ENCODE measurements at places on chromosomes 2 and 18.

DNA sequence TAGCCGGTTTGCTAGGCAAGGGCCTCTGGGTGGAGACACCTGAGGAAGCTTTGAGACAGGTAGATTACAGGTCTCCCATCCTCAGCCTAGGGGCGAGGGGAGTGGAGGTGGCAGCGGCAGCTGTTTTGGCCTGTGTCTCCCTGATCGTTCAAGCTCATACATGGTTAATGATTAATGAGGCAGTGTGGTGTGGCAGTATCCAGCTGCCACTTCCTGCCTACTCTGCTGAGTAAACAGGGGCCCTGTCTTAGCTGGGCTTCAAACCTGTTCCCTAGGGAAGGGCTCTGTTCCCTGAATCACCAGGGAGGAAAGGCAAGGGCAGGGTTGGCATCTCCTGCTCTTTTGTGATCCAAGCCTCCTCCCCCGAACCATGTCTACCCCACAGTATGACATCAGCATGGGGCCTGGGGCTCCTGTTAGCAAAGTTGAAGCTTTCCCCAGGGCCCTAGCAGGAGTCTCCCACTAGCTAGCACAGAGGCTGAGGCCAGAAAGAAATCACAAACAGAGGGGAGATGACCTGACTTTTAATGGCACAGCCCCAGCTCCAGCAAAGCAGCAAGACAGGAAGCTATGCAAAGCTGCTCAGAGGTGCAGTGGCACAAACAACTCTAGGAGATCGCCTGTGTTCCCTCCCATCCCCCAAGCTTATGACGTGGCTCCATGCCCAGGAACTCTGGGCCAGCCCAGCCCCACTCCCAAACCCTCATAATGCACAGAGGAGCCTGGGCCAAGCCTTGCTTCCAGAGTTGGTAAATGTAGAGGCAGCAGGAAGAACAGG lies 3.7 kb upstream of the TUBA4B start:
- DNase-seq = peak; percentile 83

DNA sequence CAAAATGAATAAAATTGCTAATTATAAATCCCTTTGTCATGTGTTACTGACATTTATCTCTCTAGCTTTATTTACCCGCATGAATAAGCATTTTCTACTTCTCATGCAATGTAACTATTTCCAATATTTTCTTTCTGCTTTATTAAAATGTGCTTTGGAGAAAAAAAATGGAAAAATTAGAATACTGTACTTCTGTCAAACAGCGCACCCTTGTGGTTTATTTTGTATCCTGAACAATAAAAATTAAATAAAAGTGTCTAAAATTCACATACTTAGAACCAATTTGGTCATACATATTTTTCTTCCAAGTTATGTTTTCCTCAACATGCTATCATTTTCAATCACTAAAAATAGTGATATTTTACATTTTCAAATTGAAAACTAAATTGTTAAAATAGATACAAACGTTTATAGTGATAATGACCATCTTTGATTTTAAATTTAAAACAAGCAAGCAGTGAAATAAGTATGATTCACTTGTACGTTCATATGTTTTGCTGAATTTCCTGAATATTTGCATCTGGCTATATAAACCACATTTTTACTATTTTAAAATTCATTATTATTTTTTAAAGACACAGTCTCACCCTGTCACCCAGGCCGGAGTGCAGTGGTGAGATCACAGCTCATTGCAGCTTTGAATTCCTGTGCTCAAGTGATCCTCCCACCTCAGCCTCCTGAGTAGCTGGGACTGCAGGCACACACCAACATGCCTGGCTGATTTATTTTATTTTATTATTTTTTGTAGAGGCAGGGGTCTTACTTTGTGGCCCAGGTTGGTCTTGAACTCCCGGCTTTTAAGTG lies 95.9 kb upstream of the GRB14 start:
- no peak for DNase-seq

DNA sequence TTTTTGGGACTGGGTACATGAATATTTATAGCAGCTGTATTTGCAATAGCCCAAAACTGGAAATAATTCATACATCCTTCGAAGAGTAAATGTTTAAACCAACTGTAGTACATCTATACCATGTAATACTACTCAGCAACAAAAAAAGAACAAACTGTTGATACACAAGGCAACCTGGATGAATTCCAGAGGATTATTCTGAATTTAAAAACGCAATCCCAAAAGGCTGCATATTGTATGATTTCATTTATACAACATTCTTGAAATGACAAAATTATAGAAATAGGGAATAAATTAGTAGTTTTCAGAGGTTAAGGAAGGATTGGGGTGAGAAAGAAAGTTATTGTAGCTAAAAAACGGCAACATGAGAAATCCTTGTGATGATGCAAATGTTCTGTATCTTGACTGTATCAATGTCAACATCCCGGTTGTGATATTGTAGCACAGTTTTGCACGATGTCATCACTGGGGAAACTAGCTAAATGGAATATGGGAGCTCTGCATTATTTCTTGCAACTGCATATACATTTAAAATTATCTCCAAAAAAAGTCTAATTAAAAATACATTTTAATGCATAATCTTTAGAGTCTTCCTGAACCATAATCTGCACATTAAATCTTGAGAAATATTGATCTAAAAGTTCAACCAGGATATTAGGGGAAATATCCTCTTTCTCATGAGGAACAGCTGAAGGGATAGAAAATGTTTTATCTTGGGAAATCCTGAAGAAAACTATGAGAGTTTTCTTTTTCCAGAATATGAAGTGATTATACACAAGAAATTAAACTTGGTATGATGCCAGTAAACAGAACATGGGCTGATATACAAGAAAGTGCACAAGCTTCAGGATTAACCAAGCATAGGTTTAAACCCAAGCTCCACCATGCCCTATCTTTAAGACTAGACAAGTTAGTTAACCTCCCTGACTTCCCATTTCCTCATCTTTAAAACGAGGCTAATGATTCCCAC lies 21.9 kb downstream of the EVA1A start:
- DNase-seq = no peak

DNA sequence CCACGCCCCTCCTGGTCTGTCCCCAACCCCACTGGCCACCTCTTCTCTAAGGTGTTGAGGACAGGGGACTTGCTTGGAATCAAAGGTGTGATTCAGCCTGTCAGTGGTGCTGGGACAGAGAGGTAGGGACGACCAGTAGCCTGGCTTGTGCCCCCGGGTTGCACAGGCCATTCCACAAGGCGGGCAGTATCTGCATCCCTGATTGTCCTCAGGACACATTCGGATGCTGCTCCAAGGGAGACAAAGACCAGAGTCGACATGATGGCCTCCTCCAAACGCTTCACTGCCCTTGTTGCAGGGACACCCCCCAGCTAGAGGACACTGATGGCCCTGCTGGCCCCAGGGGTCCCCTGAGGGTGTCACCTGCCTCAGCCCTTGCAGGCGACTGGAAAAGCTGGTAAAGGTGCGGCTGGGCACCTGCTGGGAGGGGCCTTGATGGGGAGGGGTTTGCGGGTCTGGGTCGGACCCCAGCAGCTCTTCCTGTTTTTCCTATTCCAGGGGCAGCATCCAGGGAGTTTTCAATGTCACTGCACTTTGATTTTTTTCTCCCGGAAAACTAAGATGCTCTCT lies 98.0 kb downstream of the PTGR3 start:
- no peak for DNase-seq

DNA sequence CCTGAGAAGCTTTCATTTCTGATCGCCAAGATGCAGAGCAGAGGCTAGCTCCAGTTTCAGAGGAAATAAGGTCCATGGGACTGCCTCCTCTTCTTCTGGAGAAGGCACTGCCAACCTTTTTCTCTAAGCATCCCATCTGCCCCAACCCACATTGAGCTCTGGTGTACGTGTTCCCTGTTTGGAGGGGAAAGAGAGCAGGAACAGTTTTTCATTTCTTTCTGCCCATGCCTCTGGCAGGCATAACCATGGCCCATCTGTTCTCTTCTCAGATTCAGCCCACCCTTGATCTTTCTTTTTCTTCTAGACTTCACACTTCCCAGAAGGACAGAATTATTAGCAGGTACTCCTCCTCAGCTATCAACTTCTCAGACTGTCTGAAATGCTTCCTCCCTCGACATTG lies 1110.3 kb upstream of the KLHL29 start:
- no peak for DNase-seq

DNA sequence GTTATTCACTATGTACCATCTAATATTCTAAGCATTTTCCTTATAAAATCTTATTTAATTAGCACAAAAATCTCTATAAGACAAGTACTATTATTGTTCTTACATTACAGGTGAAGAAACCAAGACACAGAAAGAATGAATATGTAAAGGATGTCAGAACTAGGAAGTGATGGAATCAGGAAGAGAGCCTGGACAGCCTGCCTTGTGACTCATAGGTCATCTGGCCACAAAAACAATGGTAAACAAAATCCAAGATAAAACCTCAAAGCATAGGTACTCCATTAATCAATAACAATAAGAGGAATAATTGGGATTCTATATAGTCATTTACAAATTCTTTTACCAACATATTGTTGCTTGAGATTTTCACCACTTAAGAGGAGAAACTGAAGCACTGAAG lies 505.4 kb upstream of the PIK3C3 start:
- DNase-seq = no peak

GRCh38 chr2:36918307-36918706 lies 48.0 kb downstream of the STRN start:
- no peak for DNase-seq

GRCh38 chr2:75822336-75822735 lies 111.6 kb upstream of the GCFC2 start:
- no peak for DNase-seq

GRCh38 chr2:103139628-103140268 lies 377.9 kb downstream of the TMEM182 start:
- no peak for DNase-seq

DNA sequence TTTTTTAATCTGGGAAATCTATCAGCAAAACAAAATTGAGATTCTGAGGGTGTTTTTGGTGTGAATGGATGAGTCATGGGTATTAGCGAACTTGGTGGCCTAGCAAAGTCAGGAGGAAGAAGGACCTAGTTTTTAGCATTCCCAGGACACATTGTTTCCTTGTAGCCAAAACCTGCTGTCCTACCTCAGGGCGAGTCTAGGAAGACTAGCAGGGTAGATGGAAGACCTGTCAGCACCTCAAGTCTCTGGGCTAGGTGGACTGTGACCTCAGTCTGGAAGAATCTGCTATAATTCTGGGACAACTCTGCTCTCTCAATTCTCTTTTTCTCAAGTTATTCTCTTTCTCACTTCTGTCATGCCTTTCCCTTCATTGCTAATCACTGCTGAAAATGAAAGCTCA lies 1399.3 kb upstream of the LRRTM1 start:
- DNase-seq = no peak

- no peak for DNase-seq
Measured at GRCh38 chr2:181130686-181131085, 150.3 kb downstream of the UBE2E3 start.

DNA sequence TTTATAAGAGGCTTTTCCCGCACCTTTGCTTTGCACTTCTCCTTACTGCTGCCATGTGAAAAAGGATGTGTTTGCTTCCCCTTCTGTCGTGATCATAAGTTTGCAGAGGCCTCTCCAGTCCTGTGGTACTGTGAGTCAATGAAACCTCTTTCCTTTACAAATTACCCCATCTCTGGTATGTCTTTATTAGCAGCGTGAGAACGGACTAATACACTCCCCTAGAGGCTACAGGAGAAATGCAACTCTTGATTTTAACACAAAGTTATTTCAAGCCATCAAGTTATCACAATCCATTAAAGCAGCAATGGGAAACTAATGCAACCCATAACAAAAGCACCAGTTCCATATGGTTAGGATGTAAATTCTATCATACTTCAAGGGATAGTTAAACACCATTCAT lies 1378.8 kb upstream of the DDX18 start:
- no peak for DNase-seq

- no peak for DNase-seq
Measured at GRCh38 chr2:9693196-9693491, 62.3 kb upstream of the YWHAQ start.

GRCh38 chr2:107025869-107026380 lies 140.0 kb upstream of the ST6GAL2 start:
- DNase-seq = no peak

DNA sequence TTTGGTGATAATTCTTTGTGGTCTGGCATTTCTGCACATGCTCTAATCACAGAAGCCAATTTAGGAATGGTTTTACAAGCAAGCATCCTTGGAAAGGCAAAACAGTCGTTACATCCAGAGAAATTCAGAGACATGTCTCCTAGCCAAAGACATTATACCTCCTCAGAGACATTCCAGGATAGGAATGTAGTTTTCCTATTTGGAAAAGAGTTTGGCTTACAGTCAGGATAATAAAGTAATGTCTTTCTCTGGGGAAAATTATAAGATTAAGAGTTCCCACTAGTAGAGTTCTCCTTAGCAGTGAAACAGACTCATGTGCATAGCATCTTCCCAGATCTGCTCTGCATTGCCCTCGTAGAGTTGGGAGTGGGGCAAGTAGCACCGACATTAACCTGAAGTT lies 753.6 kb upstream of the TMEFF2 start:
- no peak for DNase-seq

All from right lobe of liver (tissue), 6 donors.